SJCRH30 (cell line): ENCODE measurements at places on chromosomes 16 and 17.

DNA sequence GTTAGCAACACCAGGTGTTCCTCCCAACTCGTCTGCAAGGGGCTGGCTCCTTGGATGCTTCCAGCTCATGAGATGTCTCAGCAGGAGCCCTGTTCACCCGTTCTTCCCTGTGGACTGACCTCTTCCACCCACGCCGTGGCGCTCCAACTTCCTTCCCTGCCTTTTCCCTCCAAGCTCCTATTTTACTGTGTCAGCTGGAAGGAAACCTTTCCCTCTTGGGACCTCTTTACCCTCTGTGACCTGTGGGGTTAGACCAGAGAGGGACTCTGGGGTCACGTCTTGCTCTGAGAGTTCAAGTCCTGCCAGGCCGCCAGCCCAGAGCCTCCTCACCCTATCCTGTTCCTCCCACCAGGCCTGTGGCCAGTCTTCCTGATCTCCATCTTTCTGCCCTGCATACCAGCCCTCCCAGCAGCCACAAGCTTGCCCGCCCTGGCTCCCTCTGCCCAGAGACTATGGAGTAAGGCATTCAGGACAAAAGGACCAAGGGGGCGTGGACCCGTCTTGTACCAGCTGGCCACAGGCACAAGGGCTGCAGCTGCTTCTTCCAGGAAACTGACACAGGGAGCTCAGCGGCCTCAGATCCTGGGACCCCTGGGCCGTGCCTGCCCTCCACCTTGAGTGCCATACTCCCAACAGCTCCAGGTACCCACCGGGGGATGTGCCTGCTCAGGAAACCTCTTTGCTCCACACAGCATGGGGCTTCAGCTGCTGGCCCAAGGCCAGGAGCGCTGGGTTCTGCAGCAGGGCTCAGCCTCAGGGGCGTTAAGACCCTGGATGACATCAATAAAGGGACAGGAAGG, 3.0 kb downstream of the PAQR4 start:
- no peak for DNase-seq

DNA sequence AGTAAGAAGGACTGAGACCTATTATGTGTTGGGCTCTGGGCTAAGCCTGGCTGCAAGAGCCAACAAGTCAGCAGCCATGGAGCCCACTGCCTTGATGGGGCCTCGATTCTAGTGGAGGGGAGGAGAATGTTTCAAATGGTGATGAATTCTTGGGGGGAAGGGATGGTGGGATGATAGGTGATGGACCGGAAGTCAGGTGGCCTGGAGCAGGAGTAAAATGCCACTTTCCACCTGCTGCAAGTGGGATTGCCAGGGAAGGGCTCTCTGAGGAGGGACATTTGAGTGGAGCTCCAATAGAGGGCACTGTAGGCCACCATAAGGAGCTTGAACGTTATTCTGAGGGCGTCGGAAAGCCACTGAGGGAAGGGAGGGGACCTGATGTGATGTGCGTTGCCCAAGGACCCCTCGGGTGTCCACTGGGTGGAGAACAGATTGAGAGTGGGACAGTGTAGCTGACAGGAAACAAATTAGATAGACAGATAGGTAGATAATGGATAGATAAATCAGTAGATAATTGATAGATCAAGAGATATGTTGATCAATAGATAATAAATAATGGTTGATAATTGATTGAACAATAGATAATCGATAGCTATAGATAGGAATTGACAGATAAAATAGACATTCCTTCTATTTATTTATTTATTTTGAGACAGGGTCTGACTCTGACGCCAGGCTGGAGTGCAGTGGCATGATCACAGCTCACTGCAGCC, 18.2 kb upstream of the NXPH3 start:
- peak; percentile 70 for DNase-seq

- peak; percentile 12 for DNase-seq
Observed at GRCh38 chr16:21685034-21685455, 21.3 kb downstream of the OTOA start.

- peak; percentile 93 for DNase-seq
Observed at GRCh38 chr17:66191593-66192377, at the start of gene CEP112. CEP112 (minus strand) TSS chr17:66192133.

DNA sequence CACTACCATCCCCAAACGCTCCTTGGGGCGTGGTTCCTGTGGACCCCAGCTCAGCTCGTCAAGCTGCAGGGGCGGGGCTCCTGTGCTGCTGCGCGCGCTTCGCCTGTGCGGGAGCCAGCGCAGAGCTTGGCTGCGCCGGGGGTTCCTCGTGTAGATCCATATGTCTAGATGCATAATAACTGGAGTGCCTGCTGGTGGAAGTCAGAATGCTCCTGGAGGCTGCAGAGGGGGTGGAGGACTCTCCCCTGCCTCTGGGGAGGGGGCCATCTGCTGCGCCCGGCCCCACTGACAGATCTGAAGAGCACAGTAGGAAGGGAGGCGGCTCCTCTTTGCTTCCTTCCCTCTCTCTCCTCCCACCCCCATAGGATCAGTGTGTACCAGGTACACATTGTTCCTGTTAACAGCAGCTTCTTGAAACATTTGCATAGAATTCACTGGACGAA, 4.6 kb downstream of the RASD1 start:
- DNase-seq: no peak

DNA sequence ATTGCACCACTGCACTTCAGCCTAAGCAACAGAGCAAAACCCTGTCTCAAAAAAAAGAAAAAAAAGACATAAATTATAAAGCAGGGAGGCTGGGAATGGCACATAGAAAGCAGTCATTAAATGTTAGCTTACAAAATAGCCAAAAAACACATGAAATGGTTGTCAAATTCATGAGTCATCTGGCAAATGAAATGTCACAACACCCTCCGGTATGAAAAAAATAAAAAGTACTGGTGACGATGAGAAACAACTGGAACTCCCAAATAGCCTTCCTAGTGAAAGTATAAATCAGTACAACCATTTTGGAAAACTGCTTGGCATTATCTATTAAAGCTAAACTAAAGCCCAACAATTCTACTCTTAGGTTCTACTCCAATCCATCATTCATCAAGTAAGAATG, 3.5 kb upstream of the KATNB1 start:
- no peak for DNase-seq

DNA sequence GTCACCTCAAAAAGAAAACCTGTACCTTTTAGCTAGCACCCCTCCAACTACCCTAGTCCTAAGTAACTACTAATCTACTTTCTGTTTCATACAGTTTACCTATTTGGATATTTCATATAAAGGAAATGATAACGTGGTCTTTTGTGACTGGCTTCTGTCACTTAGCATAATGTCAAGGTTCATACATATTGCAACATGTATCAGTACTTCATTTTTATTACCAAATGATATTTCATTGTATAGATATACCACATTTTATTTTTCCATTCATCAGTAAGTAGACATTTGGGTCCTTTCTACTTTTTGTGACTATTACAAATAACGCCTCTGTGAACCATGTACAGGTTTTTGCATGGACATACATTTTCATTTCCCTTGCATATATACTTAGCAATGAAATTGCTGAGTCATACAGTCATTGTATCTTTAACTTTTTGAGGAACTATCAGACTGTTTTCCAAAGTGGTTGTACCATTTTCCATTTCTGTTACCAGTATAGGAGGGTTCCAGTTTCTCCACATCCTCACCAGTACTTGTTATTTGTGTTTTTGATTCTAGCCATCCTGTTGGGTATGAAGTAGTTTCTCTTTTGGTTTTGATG, 23.7 kb downstream of the MOSMO start:
- no peak for DNase-seq

DNA sequence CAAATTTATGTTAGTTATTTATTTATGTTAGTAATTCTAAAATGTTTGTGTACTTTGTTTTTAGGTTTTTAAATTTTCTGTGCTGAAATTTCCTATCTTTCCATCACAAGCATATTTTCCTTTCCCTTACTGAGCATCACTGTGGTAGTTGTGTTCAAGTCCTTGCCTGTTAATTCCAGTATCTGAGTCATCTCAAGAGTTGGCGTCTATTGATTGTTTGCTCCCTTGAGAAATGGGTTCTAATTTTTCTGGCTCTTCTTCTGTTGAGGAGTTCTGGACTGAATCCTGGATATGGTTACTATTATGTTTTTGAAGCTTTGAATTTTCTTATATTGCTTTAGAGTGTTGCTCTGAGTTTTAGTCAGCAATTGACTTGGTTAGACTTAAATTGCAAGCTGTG, 56.3 kb downstream of the GAN start:
- no peak for DNase-seq

DNA sequence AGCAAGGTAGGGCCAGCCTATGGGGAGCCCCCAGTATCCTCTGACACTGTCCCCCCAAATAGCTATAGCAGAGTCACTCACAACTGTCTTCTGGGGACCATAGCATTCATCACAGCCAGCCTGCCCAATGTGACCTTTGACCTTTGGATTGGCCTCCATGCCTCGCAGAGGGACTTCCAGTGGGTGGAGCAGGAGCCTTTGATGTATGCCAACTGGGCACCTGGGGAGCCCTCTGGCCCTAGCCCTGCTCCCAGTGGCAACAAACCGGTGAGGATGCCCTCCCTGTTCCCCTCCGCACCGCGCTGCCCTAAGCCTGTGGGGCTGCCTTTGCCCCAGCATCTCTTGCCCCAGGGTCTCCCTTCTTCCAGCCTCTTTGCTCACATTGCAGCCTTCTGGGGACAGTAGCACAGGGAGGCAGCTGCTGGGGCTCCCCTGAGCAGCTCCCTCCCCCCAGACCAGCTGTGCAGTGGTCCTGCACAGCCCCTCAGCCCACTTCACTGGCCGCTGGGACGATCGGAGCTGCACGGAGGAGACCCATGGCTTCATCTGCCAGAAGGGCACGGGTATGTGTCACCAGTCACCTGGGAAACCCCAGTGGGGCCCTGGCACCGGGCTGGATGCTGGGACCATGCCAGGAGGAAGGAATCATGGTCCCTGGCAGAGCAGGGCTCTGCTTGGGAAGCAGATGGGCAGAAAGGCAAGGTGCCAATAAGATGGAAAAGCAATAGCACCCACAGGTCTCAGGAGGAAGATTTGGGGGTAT, 61.1 kb downstream of the MRC2 start:
- no peak for DNase-seq

GRCh38 chr17:43431714-43432523, 33.1 kb downstream of the ARL4D start:
- DNase-seq: no peak

DNA sequence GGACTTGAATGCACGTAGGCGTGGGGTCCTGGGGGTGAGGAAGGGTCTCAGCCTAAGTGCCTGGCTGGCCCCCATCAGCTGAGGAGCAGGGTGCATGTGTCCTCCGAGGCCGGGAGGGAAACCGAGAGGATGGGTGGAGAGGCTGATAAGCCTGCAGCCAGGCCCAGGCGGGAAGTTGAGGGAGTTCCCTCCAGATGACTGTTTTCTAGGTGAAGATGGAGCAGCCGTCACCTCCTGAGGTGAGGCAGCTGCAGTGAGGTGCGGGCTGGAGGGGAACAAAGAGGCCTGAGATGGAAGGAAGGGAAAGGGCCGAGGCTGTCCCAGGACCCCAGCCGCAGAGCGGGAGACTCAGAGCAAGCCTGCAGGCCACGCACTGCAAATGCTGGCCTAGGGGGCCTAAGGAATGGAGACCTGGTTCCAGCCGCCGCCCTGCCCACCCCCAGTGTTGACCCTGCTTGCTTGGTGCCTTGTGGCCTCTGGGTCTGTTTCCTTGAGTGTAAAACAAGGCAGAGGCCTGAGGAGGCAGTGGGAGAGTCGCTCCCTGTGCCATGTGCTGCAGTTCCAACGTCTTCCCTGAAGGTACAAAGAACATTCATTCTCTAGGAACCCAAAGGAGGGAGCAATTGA, 3.0 kb downstream of the PECAM1 start:
- no peak for DNase-seq
